ENCODE measurements at places on chromosomes 12 and 14. TPM values are rescaled to one million over a fixed set of nuclear protein-coding genes. Genes with fewer than 3 reads are reported as not detected.

DNA sequence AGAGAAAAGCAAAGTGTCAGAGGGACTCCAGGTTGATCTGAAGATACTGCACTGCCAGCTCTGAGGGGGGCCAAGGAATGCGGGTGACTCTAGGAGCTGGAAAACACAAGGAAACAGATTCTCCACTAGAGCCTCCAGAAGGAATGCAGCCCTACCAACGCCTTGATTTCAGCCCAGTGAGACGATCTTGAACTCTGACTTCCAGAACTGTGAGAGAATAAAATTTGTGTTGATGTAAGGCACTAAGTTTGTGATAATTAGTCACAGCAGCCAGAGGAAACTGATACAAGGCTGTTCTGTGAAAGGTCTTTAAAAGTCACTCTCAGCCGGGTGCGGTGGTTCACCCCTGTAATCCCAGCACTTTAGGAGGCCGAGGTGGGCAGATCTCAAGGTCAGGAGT lies 34.2 kb downstream of the CKAP4 start:
- DNase-seq, result no peak

Gene MORN3
- 0.38 TPM for polyA plus RNA-seq

Gene FBLN5
- 122 TPM for polyA plus RNA-seq

DNA sequence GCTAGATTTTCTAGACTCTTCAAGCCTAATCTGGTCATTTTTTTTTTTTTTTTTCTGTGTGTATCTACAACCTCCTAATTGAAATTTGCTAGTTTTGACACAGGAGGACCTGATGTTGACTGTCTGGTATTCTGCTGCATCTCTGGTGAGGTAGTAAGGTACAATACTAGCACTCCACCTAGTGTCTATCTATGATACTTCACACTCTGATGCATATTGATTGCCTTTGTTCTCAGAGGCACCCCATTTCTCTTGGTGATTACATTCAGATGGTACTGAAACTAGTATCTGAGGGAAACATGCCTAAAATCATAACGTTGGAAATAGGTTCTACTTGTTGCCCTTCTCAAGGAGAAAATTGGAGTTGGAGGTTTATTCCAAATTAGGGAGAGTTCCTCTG lies 930.5 kb upstream of the NOVA1 start:
- DNase-seq, result no peak

DNA sequence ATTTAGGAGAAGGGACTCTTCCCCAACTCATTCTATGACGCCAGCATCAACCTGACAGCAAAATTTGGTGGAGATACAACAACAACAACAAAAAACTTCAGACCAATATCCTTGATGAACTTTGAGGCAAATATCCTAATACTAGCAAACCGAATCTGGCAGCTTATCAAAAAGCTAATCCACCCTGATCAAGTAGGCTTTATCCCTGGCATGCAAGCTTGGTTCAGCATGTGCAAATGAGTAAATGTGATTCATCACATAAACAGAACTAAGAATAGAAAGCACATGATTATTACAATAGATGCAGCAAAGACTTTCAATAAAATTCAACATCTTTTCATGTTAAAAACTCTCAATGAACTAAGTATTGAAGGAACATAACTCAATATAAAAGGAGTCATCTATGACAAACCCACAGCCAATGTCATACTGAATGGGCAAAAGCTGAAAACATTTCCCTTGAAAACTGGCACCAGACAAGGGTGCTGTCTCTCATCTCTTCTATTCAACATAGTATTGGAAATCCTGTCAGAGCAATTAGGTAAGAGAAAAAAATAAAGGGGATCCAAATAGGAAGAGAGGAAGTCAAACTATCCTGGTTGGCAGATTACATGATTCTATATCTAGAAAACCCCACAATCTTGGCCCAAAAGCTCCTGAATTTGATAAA lies 233.3 kb downstream of the CCDC59 start:
- DNase-seq, result no peak

- no peak for DNase-seq
Observed at GRCh38 chr14:65938738-65939137, 526.2 kb downstream of the FUT8 start.

Gene ITPR2
- 4.2 TPM for polyA plus RNA-seq

- no peak for DNase-seq
Observed at GRCh38 chr12:24851341-24851740, 97.6 kb downstream of the BCAT1 start.

DNA sequence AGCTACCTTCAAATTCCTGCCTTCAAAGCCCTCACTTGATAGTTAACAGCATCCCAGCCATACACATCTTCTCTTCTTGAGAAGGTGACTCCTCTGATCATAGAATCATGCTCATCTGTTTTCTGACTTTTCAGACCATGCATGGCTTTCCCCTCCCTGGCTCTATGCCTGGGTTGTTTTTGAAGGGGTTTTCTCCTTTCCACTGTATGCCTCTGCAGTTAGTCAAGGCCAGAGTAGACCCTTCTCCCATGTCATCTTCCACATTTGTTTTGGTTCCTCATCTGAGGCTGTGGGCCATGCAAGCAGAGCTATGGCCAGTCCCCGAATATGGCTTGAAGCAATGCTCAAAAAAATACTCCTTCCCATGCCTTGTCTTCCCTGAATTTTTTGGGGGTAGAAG lies 14.3 kb upstream of the MCRS1 start:
- no peak for DNase-seq

Gene HOTAIR
- not detected for polyA plus RNA-seq

Gene ARID2
- polyA plus RNA-seq, result 5.4 TPM

DNA sequence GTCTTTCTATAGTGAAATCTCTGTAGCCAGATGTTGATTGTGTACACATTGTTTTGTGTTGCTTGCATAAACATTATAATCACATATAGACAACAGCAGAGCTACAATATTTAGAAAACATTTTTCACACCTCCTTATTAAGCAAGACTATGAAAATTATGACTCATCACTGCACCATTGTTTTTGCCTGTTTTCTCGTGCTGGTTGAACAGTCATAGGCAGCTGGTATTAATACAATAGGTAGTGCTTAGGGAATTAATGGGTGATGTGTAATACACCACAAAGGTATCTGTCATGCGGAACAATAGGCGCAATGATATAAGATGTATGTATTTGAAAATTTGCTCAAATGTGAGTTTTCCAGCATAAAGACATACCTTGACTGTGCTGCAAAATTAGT lies 449.3 kb downstream of the FOXG1 start:
- no peak for DNase-seq
